PC-9 (cell line): ENCODE measurements at places on chromosomes 7 and 10. TPM values are rescaled to one million over a fixed set of nuclear protein-coding genes. Genes with fewer than 3 reads are reported as not detected.

DNA sequence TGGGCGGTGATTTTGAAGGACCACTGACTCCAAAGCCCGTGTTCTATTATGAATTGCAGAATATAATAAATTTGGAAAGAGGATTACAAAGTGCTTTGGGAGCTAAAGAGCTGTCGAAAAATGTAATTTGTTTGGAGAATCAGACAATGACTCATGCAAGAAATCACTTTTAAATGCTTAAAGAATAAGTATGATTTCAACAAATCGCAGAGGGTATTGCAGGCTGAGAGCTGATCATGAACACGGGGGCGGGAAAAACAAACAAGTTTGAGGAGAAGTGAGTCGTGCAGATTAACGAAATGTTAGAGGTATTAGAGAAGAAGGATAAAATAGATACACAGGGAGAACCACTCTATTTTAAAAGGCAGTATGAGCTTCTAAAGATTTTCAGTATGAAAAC, 4.9 kb upstream of the HACD1 start:
- DNase-seq = no peak
- no peak overlapping the region for H3K27ac ChIP-seq
- no peak overlapping the region for H3K4me3 ChIP-seq
- H3K27me3 ChIP-seq = no peaks in the 10 kb centered on the region
- no peaks in the 10 kb centered on the region for H3K4me1 ChIP-seq
- no peaks in the 10 kb centered on the region for H3K36me3 ChIP-seq

GDF2 gene
- not detected in 2 replicates for total RNA-seq

AKR1E2 gene
- total RNA-seq = 1.9 and 2.0 TPM in 2 replicates

UROS gene
- 35.1 and 40.1 TPM in 2 replicates for total RNA-seq
